ENCODE measurements at places on chromosomes 5 and 9.

- DNase-seq, result no peak
These were observed 485.8 kb downstream of the NTRK2 start for GRCh38 chr9:85155352-85155751.

GRCh38 chr9:119951591-119951990, 582.4 kb upstream of the BRINP1 start:
- DNase-seq, result no peak

DNA sequence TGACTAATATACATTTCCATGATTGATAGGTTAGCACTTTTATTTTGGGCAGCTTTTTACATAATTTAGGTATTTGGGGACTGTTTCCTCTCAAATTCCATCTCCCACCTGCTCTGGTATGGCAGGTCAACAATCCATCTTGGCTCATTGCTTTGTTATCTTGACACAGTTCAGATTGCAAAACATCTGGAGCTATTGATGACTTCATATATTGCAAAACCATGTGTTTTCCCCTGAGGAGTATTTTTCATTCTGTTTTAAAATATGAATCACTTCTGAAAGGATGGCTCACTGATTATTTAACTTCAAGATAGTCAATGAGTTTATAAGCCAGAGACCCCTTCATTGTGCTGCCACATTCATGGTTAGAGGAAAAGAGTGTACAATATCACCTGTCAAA, 1206.0 kb upstream of the C9orf72 start:
- DNase-seq, result no peak

GRCh38 chr5:133552925-133553525, 59.3 kb downstream of the FSTL4 start:
- DNase-seq, result peak; percentile 8

- DNase-seq, result no peak
These were observed 523.1 kb downstream of the EFNA5 start for GRCh38 chr5:107147589-107147988.

GRCh38 chr9:121567500-121568342, 68.1 kb upstream of the GGTA1 start:
- DNase-seq, result no peak

- peak; percentile 42 for DNase-seq
These were observed 415.8 kb downstream of the ACTL7B start for GRCh38 chr9:108439947-108440346.

DNA sequence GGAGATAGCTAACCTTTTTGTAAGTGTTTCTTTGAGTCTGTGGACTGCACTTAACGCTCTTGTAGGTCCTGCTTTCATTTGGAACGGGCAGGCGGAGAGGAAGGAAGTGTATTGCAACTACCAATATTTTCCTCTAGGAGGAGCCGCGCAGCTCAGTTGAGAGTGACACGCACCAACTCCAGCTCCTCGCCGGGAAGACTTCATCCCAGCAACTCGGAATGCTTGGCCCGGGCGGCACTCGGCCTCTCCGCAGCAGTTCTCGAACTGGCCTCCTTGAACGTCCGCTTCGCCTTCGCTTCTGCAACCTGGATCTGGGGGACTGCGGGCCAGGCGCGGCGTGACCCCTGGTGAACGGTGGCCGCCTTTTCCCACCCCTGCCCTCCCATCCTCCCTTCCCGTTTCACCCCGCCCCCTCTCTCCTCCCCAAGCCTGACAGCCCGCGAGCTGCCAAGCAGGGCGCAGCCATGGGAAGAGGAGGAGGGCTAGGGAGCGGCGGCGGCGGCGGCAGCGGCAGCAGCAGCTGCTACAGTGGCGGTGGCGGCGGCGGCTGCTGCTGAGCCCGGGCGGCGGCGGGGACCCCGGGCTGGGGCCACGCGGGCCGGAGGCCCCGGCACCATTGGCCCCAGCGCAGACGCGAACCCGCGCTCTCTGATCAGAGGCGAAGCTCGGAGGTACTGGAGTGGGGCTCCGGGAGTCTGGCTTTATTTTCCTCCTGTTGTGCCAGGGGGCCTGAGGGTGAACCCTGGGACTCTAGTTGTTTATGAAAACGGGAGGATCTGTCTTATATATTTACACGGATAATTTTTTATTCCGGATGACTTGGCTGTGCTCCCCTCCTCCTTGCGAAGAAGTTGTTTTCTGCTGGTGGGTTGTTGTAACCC, at the start of gene GHR:
Gene GHR (plus strand): TSS at position 155 of the 881 bp plus-strand sequence. CDS start 142,436 bp downstream, outside the sequence.
- DNase-seq, result peak; percentile 75

DNA sequence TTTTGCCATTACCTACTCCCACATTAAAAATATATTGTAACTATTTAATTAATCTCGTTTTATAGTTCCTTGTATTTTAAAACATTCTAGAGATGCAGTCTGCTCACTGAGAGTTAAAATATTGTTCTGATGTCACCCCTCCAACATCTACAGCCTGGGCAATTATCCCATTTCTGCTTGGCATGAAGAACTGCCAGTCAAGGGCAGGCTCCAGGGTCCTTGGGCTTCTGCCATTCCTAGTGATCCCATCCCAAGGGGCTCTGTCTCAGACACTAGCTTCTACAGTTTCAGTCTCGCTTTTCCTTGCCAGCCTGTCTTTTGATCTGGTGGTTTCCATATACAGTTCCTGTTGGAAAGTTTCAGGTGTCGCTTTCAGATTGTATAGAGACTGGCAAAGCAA, 287.2 kb downstream of the TMEM232 start:
- DNase-seq, result no peak

- no peak for DNase-seq
These were observed 300.3 kb downstream of the MRPS30 start for GRCh38 chr5:45109062-45109461.

GRCh38 chr9:99185934-99186333, 35.8 kb downstream of the ALG2 start:
- no peak for DNase-seq

GRCh38 chr9:111151537-111151936, 113.3 kb upstream of the LPAR1 start:
- no peak for DNase-seq

GRCh38 chr5:32843531-32843895, 132.4 kb downstream of the NPR3 start:
- no peak for DNase-seq

- no peak for DNase-seq
These were observed 27.1 kb upstream of the POC5 start for GRCh38 chr5:75744355-75744754.

Data from fibroblast of skin of left quadriceps (primary cell).